ENCODE measurements at places on chromosomes 1 and 21.

DNA sequence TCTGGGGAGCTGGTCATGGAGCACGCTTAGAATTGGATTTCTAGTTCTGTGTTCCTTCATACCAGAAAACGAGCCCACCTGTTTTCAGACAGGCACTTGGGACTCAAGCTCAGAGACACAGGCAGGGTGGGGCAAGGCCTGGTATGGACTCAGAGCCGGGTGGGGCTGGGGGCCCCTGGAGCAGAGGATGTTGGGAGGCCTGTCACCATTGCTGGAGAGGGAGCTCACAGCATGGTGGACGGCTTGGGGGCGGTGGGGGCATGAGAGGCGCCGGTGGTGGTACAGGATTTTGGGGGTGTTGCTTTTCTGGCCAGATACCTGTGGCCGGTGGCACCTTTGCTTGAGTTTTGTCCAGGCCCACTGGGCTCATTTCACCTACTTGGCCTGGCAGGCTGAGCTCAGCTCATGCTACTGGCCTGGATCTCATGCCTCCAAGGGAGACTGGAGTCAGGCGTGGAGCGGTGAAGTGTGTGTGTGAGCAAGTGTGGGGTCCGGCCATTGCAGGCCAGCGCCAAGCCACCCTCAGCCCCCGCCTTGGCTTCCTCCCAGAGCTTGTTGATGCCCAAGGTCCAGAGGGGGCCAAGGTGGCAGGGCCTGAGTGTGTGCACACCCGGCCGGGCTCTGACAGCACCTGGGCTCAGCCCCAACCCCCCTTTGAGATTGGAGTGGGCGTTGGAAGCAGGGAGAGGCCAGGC is 8.7 kb downstream of the SLX9 start:
- DNase-seq, result no peak

- no peak for DNase-seq
Measured at GRCh38 chr1:56972976-56973375, 7.2 kb upstream of the C8B start.

GRCh38 chr1:8702850-8703810 is 114.3 kb downstream of the RERE start:
- DNase-seq, result peak; percentile 88

DNA sequence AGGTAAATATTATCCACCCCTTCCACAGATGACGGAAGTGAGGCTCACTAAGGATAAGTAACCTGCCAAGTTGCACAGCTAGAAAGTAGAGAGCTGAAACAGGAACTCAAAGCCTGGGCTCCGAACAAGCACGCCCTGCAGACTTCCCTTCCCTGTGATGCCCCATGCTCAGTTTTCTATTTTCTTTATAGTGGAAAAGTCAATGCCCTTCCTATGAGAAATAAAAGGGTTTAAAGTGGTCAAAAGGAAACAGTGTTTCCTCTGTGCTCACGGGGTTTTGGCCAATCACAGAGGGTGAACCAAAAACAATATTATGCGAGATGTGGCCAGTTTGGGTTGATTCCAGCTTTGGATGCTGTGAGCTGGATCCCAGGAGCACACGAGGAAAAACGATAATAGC is 44.5 kb downstream of the DDR2 start:
- no peak for DNase-seq

DNA sequence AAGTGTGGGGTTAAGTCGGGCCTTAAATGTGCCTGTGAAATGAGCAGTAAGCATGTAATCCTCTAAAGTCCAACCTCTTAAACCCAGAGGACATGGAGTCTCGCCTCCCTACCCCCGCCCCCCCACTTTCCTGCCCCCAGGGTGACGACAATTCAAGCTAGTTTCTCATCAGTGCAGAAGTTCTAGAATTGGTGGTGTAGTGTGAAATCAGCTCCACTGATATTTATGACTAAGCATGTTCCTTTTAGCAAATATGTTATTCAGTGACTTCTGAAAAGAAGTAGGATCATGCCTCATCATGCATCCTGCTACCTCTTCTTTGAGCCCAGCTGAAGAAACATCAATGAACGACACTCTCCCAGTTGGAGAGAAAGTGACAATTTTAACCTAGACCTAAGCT is 2.6 kb upstream of the ABCB10 start:
- DNase-seq, result peak; percentile 33

GRCh38 chr1:185644531-185644930 is 89.7 kb upstream of the HMCN1 start:
- DNase-seq, result no peak
